G401 (cell line): ENCODE measurements at places on chromosomes 3 and 15.

DNA sequence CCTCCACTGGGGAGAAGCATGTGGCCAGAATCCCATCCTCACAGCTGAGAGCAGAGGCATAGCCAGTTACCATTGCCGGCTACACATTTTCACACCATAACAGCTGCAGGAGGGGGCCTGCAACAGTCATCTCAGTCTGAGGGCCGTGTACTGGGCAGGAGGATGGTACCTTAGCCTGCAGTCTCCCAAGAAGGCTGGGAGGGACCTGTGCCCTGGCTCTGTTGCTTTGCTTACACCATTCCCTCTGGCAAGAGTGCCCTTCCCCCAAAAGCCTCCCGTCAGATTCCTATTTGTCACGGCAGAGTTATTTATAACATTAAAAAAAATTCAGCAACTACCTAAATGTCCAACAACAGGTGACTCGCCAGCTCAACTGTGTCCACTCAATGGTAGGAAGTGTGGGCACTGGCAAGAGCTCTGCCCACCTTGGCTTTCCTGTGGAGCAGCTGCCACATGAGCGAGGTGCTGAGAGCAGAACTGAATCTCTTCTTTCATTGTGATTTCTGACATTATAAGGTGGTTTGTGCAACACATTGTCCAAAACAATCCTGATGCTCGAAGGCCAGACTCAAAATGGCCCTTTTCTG is 4.4 kb downstream of the CAMKV start:
- DNase-seq = no peak

DNA sequence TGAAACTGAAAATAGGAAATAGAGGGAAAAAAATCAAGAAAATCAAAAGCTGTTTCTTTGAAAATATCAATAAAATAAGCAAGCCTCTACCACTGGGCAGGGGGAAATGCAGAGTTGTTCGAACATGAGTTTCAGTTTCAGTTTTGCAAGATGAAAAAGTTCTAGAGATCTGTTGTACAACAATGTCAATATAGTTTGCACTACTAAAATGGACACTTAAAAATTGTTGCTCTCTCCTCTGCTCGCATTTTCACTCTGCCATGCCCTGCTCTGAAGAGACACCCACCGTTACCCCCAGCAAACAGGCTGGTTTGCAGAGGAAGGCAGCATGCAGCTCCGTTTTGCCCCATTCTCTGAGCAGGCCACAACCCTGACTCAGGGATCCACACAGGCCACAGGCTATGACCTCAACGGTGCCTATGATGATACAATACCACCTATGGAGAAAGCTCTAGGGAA is 64.5 kb downstream of the ZNF148 start:
- no peak for DNase-seq

GRCh38 chr3:65052101-65052500 is 364.3 kb upstream of the ADAMTS9 start:
- DNase-seq = no peak

GRCh38 chr3:19147905-19148767 is at the start of gene KCNH8:
TSS of gene KCNH8 (plus strand) at chr3:19148510. CDS start at chr3:19148720, 210 bp downstream.
- DNase-seq = no peak

GRCh38 chr3:129662191-129662608 is 55.7 kb upstream of the PLXND1 start:
- DNase-seq = no peak
